Activated CD8-positive, alpha-beta memory T cell treated with anti-CD3 and anti-CD28 coated beads for 1 hour (primary cell): ENCODE measurements at places on chromosomes 13 and 19.

DNA sequence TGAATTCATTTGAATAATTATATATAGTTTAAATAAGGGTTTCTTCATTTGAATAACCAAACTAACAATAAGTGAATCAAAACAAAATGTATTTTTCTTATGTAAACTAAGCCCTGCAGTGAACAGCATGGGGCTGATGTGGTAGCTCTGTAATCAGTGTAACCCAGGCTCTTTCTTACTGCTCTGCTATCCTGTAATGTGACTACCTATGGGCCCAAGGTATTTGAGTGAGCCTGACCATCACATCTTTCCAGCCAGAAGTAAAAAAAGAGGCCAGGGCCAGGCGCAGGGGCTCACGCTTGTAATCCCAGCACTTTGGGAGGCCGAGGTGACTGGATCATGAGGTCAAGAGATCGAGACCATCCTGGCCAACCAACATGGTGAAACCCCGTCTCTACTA is 494.6 kb downstream of the DCT start:
- no peak for DNase-seq

- DNase-seq: no peak
Observed at GRCh38 chr19:34096020-34096915, 76.0 kb upstream of the LSM14A start.

GRCh38 chr19:36547001-36547732 is 19.1 kb upstream of the ZNF260 start:
- no peak for DNase-seq

DNA sequence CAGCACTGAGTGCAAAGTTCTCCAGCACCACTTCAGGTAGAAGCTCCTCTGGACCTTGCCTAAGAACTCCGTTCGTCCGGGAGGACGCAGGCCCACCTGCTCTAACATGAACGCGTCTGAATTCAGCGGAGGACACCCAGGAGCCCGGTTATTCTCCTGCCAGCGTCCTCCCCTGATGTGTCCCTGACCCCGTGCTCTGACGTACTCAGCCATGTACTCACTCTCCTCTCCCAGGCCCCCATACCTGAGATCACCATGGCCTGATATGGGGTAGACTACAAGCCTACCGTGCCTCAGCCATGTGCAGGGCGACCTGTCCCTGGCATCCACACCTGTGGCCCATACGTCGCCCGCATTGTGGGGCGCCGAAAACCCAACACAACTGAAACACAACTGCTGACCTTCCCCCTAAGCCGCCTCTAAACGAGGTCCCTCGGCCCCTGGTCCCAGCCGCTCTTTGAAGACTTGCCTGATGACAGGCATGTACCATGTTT is 744 bp upstream of the ZNF584 start:
- DNase-seq: no peak

DNA sequence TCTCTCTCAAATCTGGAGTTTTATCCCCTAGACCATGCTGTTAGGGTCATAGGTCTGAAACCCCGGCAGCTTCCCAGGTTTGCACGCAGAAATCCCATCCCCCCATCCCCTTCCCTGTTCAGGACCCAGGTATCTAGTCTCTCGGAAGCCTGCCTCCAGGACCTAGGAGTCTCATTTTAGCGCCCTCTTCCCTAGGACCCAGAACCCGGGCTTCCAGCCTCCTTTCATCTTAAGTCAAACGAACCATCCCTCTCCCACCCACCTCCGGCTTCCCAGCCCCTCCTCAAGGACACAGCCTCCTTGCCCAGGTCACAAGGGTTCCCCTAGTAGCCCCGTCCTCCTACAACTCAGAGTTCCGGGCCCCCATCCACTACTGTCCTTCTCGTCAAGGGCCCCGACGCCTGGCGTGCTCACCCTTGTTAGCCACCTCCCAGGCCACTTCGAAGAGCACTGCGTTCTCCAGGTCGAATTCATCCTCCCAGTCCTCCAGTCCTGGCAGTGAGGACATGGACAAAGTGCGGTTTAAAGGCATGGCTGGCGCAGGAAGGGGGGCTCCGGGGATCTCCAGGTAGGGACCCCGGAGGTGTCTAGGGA is 431 bp downstream of the GYS1 start:
- no peak for DNase-seq

DNA sequence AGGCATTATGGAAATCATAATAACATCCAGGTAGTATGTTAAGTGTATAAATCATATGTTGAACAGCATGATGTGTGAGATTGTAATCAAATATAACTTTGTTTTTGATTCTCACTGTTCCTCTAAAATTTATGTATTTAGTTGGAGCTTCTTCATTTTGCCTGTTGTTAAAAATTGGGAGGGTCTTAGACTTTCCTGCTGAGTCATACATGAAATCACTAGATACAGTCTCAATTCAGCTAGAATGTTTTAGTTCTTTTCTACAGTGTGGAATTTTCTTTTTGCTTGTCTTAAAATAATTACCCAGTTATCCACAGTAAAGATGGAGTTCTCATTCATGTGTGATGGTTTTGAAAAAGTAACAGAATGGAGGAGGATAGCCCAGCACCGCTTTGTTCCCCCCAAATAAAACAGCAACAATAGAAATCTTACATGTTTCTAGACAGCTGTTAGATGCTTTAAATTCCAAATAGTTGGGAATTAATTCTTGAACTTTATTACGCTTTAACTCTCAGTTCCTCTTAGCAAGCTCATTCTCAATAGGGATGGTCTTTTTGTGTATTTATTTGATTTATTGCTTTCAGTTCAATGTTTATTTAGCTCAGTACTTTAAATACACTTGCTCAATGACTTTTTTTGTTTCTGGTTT is 109.5 kb downstream of the PDS5B start:
- DNase-seq: no peak

- DNase-seq: no peak
Observed at GRCh38 chr19:1065606-1066109, 1.3 kb upstream of the ARHGAP45 start.

GRCh38 chr13:94053986-94054593 is 425.4 kb downstream of the DCT start:
- DNase-seq: no peak

GRCh38 chr13:110379905-110380341 is 72.8 kb downstream of the COL4A2 start:
- DNase-seq: no peak

DNA sequence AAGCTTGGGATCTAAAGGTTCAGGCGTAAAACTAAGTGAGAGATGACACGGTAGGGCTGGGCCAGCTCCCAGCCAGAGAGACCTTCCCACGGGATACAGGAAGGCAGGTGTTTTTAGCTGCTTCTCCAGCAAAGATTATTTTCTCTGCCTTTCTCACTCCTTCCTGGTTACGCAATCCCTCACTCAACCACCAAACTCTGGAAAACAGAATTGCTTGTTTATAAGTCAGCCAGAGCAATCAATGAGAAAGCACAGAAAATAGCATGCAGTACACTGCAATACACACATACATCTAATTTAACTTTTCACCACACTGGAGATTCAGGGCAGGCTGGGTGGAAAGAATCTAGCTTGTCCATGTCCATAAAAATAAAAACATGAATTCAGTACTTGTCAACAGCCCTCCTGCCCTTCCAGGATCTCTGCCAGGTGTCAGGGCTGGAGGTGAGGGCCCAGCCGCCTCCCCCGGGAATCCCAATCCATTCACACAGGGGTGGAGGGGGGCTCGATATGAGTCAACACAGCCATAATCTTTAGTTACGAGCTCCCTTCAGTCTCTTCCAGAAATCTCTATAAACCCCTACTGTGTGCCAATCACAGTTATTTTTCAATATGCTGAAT is 12.2 kb downstream of the RHPN2 start:
- no peak for DNase-seq

- DNase-seq: no peak
Observed at GRCh38 chr19:41154060-41154459, 39.0 kb upstream of the CYP2S1 start.

GRCh38 chr13:98959291-98959690 is 18.6 kb downstream of the DOCK9 start:
- DNase-seq: no peak

GRCh38 chr19:33293255-33294057 is 8.9 kb downstream of the CEBPA start:
- no peak for DNase-seq

DNA sequence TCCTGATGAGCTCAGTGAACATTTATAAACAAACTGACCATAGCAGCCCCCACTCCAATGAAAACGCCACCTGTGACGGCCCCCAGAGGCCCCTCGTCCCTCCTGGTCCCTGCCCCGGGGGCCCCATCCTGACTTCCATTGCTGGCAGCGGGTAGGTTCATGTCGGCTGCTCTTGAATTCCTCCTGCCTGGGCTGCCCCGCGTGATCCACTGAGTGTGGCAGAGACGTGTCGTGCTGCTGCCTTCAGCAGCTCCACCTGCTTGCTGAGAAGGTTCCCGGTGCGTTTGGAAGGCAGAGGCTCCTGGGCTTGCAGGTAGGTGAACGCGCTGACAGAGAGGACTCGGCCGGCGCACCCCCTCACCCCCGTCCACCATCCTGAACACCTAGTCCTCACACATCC is 11.6 kb downstream of the C2CD4C start:
- no peak for DNase-seq

DNA sequence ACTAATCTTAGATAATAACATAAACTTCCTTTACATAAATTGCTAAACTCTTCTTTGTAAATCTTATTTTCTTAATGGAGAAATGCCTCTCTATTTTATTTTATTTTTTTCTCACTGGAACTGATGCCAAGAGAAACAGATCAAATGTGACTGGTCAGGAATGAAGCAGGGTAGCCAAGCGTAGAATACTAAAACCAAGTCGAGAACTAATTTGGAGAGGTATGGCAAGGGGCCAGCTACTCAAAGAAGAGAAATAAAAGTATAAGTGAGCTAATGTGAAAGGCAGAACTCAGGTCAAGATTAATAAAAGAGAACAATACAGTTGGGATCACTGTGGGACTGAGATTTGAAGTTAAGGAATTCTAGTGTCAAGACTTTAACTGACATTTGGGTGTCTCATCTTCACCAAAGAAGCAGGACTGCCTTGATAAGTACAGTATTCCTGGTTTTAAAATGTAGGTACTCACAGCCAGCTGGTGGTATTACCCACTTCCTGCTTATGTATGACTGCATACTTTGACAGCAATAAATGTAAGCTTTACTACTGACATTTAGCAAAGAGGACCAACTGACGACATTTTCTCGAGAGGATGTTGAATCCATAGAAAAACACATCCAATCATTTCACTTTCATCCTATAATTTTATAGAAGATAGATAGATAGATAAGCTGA is 1192.2 kb downstream of the EFNB2 start:
- no peak for DNase-seq

DNA sequence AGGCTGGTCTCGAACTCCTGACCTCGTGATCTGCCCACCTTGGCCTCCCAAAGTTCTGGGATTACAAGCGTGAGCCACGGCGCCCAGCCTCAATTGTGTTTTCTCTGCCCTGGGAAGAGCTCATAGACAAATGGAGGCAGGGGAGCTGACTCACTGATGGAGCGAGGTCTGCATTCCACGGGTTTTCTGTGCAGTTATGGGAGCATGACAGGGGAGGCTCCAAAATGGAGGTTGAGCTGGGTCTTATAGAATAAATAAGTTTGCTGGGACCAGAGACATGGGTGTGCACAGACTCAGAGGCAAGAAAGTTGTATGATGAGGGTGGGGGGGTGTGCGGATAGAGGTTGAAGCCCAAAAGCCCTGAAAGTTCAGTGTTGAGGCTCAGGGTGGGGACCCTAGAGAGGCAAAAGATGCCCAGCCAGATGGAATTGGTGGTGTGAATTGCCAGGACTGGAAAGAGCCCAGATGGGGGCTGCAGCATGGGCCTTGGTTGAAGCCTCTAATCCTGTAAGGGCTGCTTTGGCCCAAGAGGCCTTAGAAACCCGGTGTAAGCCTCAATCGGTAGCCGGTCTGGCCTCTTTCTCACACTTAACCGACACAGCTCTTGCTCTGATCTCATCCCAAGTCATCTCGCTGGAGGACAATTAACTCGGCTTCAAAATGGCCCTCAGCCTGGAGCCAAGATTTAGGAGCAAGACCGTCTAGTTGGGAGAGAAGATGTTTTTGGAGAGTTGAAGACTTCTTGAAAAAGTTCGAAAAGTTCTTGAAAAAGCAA is 1.9 kb downstream of the TPM4 start:
- no peak for DNase-seq

DNA sequence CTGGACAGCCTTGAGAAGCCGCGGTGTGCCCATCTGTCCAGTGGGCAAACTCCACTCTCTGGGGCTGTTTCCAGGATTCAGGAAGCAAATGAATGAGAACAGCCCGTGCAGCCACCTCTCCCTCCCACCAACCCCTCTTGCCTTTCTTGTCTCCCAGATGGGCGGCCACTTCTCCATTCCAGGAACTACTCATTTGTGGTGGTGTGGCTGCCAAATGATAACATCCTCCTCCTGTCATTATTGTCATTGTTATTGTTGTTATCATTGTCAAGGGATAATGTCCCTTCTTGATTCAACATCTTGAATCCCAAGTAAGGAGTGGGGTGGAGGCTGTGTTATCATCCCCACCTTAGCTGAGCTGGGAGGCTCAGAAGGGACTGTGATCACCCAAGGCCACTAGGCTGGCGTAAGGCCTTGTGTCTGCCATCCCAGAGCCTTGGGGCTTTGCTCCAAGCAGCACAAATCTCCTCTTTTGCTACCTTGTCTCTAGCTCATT is 1.6 kb downstream of the DNM2 start:
- no peak for DNase-seq

- no peak for DNase-seq
Observed at GRCh38 chr13:44732503-44733098, 156.5 kb upstream of the TSC22D1 start.

- DNase-seq: peak; percentile 46
Observed at GRCh38 chr19:35468637-35469036, 20.6 kb downstream of the FFAR2 start.

DNA sequence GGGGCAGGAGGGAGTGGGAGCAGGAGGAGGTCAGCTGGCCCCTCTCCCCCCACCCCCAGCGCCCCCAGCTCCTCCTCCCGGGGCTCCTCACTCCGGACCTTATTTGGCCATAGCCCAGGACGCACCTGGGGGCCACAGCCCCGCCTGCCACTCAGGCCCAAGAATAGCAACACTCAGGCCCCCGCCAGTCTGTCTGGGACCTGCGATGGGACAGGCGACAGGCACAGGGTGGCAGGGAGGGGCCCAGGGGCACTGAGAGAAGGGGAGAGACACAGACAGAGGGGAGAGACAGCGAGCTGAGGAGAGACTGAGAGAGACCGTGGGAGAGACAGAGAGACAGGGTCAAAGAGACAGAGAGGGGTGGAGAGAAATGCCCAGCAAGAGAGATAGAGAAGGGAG is 10.2 kb downstream of the JOSD2 start:
- DNase-seq: no peak

DNA sequence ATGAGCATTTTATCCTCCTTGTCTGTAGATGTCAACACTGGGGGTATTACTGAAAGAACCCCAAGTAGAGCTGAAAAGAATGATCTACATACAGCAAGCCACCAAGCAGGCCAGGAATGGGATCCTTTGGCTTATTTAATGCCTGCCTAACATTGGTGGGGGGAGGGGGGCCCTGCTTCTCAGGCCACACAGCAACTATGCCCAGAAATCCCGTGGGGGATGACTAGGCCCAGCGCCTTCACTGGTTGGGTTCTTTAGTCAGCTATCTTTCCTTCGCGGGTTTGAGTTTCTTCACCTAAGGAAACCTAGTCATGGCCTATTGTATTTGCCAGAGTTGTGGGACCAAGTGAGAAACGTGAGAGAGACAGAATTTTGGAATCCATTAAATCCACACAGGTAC is 80.5 kb downstream of the CCNA1 start:
- no peak for DNase-seq
